Naive B cell (primary cell): ENCODE measurements at places on chromosomes 16 and 17. TPM values are rescaled to one million over a fixed set of nuclear protein-coding genes. Genes with fewer than 3 reads are reported as not detected.

Gene MYADML2
- not detected for polyA plus RNA-seq

Gene CCDC92B
- polyA plus RNA-seq, result not detected

Gene MYH1
- not detected for polyA plus RNA-seq

Gene P2RX1
- 20.2 TPM for polyA plus RNA-seq
